ENCODE measurements at places on chromosomes 7 and 10.

- ATAC-seq = peak; percentile 94
Observed at GRCh38 chr10:30553626-30554439, 75.7 kb downstream of the LYZL2 start.

DNA sequence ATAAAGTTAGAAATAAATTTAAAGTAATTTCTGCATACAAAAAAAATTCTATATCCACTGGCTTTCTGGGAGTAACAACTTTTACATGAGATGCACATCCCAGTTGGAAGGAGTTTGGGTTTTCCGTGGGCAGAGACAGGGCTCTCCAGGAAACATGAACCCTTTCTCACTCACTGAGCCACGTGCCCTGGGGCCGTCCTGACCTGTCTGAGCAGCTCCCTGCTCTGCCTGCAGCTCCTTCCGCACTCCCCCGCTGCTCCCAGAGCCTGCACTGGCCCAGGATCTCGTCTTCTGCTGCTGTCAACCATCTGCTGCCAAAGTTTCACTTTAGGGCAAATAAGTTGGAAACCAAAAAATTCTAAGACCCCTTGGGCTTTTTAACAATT, 169.1 kb downstream of the DIP2C start:
- peak; percentile 91 for ATAC-seq

- peak; percentile 23 for ATAC-seq
Observed at GRCh38 chr10:122014652-122015248, 25.8 kb downstream of the TACC2 start.

GRCh38 chr7:131011976-131012375, 278.0 kb upstream of the KLF14 start:
- no peak for ATAC-seq

GRCh38 chr7:70587739-70588138, 544.2 kb upstream of the GALNT17 start:
- no peak for ATAC-seq

DNA sequence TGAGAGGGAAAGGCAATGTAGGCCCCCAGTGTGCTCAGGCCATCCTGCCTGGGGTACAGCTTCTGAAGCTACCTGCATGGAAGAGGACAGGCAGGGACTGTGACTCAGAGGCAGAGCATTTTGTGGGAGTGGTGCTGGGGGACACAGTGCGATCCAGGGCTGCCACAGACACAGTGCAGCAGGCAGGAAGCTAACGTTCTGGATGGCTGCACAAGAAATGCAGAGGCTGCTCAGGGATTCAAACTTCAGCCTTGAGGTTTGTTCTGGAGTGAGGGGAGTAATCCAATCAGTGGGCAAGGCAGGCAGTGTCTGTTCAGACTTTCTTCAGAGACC, 648.0 kb upstream of the IGFBP3 start:
- ATAC-seq = peak; percentile 83

DNA sequence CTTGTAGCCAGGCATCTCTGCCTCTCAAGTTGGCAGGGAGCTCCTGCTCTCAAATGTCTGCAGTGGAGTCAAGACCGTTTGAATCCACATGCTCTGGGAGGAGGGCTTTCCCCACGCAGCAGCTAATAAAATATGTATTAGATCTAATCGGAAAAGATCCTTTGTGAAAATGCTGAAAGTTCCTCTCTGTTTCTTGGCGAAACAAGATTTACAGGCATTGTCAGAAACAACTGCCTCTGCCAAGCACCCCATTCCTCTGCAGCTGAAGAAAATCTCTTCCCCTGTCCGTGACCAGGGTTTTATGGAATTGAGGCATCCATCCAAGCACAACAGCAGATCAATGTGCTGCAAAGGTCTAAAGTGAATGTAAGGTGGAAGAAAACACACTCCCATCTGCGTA, 165.8 kb downstream of the TCERG1L start:
- no peak for ATAC-seq

DNA sequence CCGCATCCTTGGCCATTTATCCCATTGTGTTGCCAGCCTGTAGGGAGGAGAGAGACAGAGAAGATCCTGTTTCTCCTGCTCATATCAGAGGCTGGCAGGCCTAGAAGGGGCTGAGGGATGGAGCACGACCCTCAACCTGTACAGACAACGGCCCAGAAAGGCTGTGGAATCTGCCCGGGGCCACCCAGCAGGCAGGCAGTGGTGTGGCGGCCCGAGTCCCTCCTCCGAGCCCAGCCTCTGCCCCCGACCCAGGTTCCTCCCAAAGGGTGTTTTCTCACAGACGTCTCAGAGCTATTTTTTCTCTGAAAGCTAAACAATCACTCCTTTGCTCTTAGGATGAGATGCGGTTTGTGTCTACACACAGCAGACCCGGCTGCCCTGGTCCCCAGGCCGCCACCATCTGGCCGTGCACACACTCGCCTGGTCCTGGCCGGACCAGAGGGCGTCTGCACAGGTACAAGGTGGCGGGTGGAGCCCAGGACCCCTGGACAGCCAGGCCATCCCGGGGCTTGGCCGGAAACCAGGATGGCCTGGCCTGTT, 69.3 kb downstream of the FOXL3 start:
- no peak for ATAC-seq

DNA sequence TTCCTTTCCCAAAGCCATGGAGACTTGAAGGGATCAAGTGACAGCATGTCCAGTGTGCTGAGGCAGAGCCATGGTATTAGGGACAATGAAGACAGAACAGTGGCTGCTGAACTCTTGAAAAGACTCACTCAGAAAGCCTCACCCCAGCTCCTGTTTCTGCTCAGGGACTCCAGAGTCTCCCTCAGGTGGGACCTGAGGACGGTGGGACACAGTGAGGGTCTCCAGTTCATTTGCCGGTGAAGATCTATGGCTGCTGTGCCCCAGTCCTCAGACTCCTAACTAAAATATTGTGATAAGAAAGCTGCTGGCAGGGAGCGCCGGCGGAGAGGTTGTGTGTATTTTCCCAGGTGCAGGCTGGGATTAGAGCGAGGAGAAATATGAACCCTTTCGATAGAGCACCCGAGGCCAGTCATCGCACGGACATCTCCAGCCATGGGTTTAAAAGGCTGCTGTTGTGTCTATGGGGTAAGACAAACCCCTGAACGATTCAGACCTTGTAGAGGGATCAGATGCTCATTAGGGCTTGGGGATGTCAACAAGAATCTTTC, 57.2 kb downstream of the C7orf25 start:
- ATAC-seq = no peak

- ATAC-seq = no peak
Observed at GRCh38 chr7:117667456-117667855, 187.6 kb downstream of the CFTR start.

Data from esophagus mucosa (tissue), 1 donor.